Inflammatory macrophage treated with lipopolysaccharide for 1 hour (primary cell): ENCODE measurements at places on chromosomes 13 and 19.

DNA sequence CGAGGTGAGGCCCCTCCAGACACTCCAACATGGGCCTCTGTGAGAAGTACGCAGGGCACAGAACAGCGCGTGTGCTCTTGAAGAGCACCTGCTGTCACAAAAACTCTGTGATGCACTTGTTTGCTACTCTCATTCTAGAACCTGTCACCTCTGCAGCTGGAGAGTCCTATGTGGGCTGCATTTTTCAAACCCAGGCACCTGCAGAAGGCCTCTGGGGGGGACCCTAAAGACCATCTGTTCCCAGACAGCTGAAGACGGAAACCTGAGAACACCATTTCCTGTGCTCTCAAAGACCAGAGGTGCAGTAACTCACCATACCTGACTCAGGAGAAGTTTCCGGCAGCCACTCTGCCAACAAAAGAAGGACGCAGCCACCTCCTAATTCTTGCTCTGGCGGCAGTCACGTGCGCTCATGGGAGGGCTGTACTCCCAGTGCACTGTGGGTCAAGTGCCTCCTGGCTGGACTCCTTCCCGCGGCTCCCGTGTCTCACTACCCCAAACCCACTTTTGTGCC lies 28.1 kb downstream of the RANBP3 start:
- no peak for DNase-seq

- no peak for DNase-seq
Observed at GRCh38 chr13:32284927-32285632, 30.1 kb downstream of the ZAR1L start.

DNA sequence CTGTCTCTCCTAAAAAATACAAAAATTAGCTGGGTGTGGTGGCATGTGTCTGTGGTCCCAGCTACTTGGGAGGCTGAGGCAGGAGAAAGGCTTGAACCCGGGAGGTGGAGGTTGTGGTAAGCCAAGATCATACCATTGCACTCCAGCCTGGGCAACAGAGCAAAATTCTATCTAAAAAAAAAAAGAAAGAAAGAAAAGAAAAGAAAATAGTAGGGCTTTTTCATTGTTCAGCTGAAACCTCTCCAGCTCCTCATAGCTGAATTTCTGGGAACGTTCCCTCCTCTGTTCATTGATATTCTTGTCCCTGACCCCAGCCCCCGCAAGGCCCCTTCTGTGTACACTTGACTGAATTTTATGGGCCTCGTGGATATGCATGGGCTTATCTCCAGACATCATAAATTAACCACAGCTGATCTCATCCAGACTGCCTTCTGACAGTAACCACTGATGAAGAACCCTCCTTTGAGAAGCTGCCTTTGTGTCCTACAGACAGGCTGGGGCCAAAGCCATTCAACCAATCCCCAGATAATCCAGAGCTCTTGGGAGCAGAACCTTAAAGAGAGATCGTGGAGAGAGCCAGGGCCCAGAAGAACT lies at the start of gene ELSPBP1:
Gene ELSPBP1, plus strand, starts transcription at position 424 of the 594 bp plus-strand sequence. CDS start 14,036 bp downstream, outside the sequence.
- no peak for DNase-seq

DNA sequence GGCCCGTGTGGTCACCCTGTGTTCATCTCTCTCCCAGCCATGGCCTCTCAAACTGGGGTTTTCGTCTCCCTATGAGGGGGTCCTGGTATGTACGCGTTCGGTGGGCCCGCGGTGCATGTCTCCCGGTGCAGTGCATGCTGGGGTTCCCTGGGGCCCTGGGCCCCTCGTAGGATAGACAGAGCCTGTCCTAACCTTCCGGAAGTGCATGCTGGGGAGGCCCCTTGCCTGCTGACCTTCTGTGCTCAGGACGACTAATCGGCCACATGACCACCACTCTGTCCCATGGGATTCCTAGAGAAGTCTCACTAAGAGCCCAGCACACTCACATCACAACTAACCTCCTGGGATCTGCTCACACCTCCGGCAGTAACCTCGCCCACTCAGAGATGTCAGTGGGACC lies 4.9 kb upstream of the USE1 start:
- DNase-seq: no peak

DNA sequence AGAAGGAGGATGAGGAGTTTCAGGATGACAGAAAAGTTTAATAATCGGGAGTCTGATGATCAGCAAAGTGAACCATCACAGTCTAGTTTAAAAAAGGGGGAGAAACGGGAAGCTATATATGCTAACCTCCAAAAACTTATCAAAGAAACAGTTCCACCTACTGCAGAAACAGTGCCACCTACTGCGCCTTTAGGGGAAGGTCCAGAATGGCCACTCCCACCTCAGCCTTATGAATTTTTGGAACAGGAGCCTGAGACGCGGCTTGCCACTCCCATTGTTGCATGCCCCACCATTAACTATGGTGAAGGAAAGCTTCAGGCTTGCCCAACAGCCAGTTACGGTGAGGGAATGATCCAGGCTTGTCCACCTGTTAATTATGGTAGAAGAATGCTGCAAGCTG lies 929.0 kb downstream of the SLITRK6 start:
- no peak for DNase-seq

GRCh38 chr13:65789815-65790214 lies 1440.3 kb downstream of the PCDH9 start:
- DNase-seq: no peak

DNA sequence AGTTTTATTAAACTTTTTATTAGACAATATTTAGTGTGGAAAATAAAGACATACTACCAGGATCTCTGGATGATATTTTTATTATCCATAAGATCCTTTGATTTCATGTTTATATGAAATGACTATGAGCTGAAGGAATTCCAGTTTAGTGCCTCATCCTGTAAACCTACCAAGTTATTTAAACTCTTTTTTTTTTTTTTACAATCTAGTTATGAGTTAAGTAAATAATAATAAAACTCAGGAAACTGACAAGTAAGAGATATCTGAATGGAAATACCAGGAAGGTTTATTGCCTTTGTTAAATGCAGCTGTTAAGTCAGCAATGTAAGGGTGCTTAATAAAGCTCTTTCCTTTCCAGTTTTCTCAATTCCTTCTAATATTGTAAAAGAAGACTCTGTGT lies 53.9 kb downstream of the RXFP2 start:
- DNase-seq: no peak

DNA sequence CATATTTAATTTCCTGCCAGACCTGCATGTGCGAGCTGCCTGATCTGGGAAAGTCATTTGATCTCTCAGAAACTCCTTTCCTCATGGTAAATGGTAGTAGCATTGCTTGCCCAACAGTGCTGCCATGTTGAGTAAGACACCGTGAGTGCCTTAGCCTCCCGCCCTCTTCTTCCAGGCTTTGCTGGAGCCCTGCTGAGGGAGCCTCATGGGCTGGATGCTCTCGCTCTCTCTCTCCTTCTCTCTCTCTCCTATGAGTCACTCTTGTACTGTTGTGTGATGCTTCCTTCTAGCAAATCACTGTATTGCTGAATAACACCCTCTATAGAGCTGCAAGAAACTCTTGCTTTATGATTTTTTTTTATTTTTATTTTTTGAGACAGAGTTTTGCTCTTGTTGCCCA lies 365.5 kb downstream of the UQCRFS1 start:
- no peak for DNase-seq

DNA sequence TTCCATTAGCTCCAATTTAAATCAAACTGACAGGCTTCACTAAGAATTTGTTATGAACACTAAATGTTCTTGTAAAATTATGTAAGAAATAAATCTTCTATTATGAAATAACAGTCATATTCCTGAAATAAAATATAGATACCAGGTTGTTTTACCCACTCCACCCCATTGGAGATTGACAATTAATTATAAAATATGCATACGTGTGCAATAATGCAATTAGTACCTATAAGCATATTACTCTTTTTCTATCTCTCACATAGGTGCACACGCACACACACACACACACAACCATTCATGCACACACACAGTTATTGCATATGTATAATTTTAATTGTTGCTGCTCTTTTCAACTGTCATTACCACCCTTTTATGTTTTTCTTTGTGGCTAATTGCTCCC lies 395.7 kb downstream of the SLITRK5 start:
- DNase-seq: no peak
